ENCODE measurements at places on chromosomes 5 and 9.
A peak's percentile ranks its signal among the peaks of the same experiment; 100 is the strongest.

GRCh38 chr9:107625383-107625984 lies 135.9 kb upstream of the KLF4 start:
- no peak for DNase-seq

DNA sequence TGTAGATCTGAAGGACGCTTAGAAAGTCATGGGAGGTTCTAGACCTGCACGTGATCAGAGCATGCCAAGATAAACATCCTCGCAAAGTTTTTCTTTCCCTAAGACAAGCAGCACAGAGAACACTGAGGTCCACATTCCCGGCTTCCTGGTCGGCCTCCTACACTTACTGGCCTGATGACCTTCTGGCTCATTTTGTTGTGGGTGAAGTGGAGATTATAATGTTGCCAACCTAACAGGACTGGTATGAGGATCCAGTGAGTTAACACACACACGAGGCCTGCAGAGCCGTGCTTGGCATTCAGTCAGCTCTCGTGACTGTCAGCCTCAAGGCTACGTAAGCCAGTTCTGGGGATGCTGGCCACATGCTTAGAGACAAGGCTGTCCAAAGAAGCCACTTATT lies 186.0 kb downstream of the TENT4A start:
- DNase-seq = no peak

DNA sequence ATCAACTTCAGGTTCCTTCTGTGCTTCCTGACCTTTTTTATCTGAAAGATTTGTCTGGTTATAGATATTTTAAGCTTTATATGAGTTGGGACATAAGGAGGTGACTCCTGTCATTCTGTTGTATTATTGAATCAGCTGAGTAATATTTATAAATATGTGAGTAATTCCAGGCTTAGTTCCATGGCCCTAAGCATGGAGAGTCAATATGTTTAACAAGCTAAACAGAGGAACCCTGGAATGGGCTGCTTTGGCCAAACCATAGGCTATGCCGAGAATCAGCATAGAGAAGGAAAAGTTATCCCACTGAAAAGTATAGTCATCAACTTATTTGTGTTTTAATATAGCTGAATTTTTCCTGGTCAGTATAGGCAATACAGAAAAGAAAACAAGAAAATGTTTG lies 7.2 kb upstream of the EIF4EBP3 start:
- DNase-seq = no peak

DNA sequence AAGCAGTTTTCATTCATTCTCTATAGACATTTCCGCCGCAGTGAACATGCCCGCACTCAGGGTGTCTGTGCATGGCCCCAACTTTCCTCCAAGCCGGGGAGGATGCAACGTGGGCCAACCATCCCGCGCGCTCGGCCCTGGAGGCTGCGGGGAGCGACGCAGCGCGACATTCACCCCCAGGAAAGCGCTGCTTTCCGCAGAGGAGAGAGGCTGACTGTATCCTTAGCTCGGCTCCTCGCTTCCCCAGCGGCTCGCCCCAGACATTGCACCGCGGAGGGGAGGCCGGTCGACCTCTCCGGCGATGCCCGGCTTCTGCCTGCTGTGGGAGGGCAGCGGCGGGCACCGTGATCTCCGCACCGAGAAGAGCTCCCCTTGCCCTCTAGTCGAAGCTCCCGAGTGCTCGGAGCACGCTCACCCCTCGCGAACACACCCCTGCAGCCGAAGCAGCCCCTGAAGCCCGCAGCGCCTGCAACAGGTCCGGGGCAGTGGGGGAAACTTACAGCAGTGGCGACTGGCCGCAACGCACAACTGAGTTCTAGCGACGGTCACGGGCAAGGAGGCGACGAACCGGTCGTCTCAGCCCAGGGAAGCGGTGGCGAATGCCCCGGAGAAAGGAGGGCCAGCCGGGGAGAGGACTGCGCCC lies 600 bp downstream of the ENC1 start:
- DNase-seq = peak; percentile 16

DNA sequence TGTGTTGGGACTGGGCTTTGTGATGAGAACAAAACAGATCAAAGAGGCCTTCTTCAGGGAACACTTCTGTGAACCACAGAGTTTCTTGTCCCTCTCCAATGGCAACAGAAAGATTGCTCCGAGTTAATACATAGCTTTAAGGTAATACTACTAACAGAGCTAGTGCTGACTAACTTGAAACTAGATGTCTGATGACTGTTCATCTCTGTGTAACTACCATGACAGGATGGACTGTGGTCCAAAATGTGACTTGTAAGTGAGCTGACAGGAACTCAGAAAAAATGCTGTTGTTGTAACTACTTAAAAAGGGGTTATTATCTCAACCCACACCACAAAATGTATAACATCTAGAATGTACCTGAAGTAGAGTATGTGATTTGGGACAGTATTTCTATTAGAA lies 630.2 kb upstream of the DMAC1 start:
- DNase-seq = no peak

- no peak for DNase-seq
These were observed 741.0 kb upstream of the RIOK2 start for GRCh38 chr5:97923997-97924396.

DNA sequence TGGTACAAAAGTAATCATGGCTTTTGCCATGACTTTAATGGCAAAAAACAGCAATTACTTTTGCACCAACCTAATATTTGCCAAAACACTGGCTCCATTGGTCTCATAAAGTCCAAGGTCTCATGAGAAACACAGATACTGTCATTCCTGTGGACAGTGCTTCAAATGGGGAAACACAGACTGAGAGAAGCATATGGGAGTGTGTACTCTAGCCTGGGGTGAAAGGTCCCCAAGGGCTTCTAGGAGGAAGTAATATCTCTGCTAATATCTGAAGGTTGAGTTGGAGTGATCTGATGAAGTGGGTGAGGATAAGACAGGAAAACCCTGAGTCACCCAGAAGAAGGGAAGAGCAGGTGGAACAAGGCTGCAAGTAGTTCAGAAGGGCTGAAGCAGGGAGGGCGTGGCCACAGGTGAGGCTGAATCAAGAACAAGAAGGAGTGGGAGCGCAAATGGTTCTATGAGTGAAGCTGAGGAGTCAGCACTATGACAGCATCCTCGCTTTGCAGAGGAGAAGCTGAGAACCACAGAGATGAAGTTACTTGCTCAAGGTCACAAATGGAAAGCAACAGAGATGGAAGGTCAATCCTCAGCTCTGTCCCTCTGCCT lies 164.1 kb downstream of the ASTN2 start:
- no peak for DNase-seq
